ENCODE measurements at places on chromosomes 7 and 10.

DNA sequence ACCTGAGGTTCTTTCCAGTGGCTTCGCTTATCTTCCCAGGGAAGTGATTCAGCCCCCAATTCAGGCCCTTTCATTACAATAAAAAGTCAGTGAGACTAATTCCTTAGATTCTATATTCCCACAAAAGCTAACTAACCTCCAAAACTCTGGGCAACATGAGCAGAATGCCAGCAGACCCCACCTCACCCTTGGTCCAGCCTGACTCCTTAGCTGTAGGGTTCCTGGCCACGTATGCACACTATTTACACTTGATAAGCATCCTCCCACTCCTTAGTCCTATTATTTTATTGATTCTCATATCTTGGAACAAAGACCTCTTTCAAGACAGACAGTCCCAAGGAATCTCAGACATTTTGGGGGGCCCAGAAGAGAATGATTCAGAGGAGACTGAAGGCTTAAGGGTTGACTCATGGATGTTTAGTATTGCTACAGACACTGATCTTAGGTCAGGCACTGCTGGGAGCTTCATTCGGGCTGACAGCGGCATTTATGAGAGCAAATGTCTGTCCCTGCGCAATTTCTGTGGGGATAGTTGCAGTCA lies 162.6 kb upstream of the GDF10 start:
- no peak for ATAC-seq

GRCh38 chr7:92034116-92034515 lies 93.5 kb downstream of the AKAP9 start:
- ATAC-seq = no peak

- ATAC-seq = peak; percentile 40
Observed at GRCh38 chr7:45586542-45587520, 12.7 kb downstream of the ADCY1 start.

DNA sequence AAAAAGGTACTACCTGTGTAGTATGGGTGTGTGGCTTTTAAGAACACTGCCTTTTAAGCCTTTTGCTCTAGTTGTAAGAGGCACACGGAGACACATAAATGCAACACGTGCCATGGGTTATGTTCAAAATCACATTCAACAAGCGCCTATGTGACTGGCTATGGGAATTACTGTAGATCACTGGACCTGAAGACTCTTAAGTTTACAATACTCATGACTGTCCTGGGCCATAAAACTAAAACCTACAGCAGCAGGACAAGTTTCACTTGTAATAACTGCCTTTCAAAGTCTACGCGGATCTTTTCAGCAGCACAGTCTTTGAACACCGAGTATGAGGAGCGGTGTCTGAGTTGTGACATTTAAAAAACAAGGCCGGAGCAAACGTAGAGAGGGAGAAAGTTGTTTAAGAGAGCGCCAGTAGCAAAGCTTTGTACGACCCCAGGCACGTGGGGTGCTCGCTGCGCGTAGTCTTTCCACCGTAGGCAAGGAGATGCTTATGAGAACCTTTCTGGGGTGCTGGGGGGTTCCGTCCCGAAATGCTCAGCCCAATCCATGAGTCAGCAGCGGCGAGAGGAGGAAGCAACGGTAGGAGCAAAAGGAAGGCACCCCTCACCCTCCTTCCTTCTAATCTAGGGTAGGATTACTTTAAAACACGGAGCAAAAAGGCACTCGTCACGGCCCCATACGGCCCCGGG lies 662 bp downstream of the DNAJC2 start:
- no peak for ATAC-seq

- ATAC-seq = peak; percentile 0
Observed at GRCh38 chr7:27169658-27170425, 4.3 kb downstream of the HOXA10 start.

- no peak for ATAC-seq
Observed at GRCh38 chr10:19498393-19499290, 317.6 kb upstream of the PLXDC2 start.

DNA sequence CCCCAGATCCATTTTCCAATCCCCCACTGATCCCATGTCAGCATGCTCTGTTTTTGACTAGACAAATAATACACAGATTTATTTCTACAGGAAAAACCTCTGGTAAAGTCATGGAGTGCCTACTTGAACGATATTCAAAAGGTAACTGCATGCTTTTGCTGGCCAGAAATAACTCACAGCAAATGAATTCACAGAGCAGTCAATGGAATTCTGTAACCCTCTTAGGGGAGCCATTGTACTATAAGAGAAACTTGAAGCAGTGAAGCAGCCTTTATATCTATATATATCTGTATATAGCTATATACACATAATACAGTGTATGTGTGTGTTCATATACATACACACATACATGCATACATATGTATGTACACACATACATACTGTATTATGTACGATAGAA lies 29.0 kb upstream of the MEOX2 start:
- ATAC-seq = no peak

GRCh38 chr10:11298116-11298515 lies 280.4 kb downstream of the CELF2 start:
- ATAC-seq = no peak

DNA sequence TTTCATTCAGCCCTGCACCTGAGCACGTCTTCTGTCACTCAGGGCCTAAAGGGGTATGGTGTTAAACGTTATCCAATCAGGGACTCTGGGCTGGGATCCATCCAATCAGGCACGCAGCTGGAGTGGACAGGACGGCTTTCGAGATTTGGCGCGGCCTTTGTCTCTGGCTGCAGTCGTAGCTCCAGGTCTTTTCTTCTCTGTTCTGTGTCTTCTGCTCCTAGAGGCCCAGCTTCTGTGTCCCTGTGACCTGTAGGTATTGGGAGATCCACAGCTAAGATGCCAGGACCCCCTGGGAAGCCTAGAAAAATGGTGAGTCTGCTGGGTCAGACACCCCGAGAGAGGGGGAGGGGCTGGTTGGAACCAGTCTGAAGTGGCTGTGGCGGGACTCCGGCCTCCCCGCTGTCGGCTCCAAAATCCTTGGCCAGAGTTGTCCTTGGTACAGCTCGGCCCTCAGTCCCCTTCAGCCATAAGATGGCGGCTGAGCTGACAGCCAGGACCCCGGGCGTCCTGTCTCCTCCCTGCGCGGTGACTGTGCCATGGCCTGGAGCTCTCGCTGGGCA lies 11.7 kb upstream of the ZNF680 start:
- ATAC-seq = no peak

- peak; percentile 27 for ATAC-seq
Observed at GRCh38 chr10:6721480-6721879, 141.4 kb upstream of the PRKCQ start.

DNA sequence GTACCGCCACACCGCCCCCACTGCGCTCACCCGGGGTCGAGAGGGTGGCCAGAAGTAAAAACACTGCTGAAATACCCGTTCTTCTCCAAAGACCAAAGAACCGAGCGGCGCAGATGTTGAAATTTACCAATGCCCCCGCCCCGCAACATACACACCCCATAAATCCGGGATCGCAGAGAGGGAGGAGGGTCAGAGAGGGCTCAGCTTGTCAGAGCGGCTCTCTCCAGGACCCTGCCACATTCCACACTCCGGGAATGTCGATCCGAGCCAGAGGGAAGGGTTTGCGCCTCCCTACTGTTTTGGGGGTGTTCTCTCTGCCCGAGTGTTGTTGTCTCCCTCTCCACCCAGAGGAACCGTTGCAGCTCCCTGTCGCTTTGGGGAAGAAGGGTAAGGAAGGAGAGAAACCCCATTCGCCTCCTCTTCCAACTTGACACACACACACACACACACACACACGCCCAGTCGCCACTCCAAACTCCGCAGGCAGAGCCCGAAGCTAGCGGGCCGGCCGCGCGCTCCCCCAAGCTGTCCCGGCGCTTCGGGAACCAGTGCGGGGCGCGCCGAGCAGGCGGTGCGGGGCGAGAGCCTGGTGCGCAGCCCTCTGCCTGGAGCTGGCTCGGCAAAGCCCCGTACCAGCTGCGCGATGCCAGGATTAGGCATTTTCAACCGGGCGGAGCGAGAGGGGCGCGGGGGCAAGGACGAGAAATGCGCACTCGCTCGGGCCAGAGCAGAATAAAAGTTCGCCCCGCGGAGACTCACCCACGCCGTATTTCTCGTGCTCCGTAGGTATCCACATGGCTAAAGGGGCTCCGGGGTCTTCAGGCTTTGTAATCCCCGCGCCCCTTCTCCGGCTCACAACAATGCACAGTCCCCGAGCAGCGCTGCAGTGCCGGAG lies 609 bp downstream of the DOCK4 start:
- peak; percentile 34 for ATAC-seq

DNA sequence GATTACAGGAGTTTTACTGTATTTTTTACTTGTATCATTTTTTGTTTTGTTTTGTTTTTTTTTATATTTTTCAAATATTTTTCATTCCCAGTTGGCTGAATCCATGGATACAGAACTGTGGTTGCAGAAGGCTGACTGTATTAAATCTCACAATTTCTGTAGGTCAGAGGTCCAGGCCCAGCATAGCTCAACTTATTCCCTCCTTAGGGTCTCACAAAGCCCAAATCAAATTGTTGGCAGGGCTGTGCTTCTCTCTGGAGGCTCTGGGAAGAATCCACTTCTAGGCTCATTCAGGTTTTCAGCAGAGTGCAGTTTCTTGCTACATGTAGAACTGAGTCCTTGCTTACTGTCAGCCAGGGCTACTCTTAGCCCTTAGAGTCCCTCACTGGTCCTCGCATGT lies 22.6 kb downstream of the TSPAN14 start:
- ATAC-seq = no peak

- ATAC-seq = no peak
Observed at GRCh38 chr10:9561821-9562505, 1455.7 kb upstream of the CELF2 start.

DNA sequence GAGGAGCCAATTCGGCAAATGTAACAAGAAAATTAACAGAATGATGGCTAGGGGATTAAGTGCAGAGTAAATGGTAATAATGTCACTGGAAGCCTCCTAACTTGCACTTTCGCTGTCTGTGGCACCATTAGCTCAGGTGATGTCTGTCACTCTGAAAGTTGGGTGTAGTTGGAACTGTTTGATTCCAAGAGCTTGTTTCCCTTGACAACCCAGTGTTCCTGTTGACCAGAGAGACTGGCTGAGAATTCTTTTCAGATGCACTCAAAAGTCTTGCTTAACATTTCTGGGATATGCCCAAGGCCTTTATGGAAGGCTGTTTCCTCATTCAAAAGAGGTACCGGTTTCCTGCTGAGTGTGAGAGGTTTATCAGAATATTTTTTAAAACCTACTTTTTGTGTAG lies 49.6 kb downstream of the PLPP4 start:
- ATAC-seq = peak; percentile 19

DNA sequence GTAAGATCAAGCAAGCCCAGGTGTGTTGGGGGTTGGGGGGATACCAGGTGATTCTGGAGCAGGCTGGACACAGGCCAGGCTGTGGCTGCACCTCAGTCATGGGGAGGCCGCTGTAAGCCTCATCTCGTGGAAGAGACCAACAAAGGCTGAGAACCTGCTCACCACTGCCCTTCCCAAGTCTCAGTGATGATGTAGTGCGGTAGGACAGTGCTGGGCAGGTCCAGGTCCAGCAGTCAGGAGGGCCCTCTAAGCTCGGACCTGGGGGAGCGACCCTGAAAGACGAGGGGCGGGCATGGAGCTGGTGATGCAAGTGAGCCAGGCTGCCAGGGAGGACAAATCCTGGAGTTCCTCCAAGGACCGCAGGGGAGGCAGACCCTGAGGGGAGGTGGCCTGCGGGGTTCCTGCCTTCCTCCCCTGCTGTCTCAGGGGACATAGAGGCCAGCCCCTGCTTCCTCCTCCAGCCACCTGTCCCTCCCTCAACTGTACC lies 3.3 kb upstream of the PWWP2B start:
- no peak for ATAC-seq

- peak; percentile 96 for ATAC-seq
Observed at GRCh38 chr7:133202942-133203341, 49.9 kb upstream of the EXOC4 start.

GRCh38 chr10:125231116-125231812 lies 70.9 kb upstream of the CTBP2 start:
- peak; percentile 93 for ATAC-seq

- no peak for ATAC-seq
Observed at GRCh38 chr7:81583882-81584533, 185.8 kb downstream of the HGF start.

GRCh38 chr10:100175875-100176274 lies 10.0 kb downstream of the ERLIN1 start:
- no peak for ATAC-seq

GRCh38 chr7:42192851-42193461 lies 44.1 kb downstream of the GLI3 start:
- ATAC-seq = peak; percentile 34

DNA sequence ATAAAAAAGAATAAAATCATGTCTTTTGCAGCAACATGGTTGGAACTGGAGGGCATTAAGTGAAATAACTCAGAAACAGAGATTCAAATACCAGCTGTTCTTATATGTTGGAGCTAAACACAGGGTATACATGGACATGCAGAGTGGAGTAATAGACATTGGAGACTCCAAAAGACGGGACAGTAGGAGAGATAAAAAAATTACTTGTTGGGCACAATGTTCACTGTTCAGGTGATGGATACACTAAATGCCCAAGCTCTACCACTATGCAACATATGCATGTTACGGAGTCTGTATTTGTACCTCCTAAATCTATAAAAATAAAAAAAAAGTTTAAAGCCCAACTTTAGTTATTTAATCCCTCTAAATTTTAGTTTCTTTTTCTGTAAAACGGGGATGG lies 184.6 kb upstream of the TPK1 start:
- ATAC-seq = no peak

DNA sequence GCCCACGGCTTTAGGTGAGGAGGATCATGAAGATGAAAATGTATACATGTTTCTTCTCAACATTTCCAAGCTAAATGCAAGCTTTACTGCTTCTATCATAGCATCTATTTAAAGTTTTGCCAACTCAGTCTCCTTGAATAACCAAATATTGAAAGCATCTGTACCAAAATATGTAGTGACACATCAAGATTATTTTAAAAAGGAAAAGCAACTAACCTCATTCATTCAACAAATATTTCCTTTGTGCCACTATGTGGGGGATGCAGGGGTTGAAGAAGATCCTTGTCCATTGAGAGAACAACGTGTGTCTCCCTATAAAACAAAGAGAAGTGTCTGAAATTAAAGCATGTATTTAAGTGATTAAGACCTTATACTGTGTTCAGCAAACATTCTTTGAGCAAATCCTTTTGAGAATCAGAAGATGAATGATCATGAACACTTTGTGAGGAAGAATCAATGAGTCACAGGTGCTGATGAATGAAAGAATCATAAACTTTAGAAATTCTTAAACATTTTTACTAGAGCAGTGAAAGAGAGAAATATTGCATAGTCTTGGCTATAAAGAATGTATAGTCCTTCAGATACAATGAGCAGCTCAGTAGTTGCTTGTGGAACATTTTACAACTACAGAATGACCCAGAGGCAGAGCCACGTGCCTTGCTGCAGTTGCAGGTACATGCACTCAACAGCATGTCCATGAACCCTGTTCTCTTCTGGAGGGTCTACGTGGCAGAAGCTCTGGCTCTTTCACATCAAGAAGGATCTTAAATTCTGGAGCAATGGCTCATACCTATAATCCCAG lies 13.9 kb downstream of the TAS2R60 start:
- no peak for ATAC-seq
